Upper lobe of right lung (tissue), 1 donor: ENCODE measurements at places on chromosomes 16 and 17. TPM values are rescaled to one million over a fixed set of nuclear protein-coding genes. Genes with fewer than 3 reads are reported as not detected.

DNA sequence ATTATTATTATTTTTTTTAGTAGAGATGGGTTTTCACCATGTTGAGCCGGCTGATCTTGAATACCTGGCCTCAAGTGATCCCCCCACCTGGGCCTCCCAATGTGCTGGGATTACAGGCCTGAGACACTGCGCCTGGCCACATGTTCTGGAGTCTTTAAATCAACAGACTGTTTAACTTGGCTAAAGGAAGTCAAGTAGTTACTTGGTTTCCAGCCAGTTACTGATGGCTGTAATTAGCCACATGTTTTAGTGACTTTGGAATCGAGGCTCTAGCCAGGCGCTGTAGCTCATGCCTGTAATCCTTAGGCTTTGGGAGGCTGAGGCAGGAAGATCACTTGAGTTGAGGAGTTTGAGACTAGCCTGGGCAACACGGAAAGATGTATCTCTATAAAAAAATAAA is 699.2 kb upstream of the RBFOX1 start:
- H3K36me3 ChIP-seq = no peaks in the 10 kb centered on the region
- DNase-seq = no peak
- no peaks in the 10 kb centered on the region for H3K4me1 ChIP-seq
- H3K27ac ChIP-seq = no peak overlapping the region

- H3K36me3 ChIP-seq = no peaks in the 10 kb centered on the region
- no peak for DNase-seq
- no peak overlapping the region for H3K27ac ChIP-seq
- no peaks in the 10 kb centered on the region for H3K27me3 ChIP-seq
- H3K4me3 ChIP-seq = no peak overlapping the region
Measured at GRCh38 chr17:33469911-33470310, 176.8 kb upstream of the ASIC2 start.

MLX gene
- total RNA-seq = 61.3 TPM

DNA sequence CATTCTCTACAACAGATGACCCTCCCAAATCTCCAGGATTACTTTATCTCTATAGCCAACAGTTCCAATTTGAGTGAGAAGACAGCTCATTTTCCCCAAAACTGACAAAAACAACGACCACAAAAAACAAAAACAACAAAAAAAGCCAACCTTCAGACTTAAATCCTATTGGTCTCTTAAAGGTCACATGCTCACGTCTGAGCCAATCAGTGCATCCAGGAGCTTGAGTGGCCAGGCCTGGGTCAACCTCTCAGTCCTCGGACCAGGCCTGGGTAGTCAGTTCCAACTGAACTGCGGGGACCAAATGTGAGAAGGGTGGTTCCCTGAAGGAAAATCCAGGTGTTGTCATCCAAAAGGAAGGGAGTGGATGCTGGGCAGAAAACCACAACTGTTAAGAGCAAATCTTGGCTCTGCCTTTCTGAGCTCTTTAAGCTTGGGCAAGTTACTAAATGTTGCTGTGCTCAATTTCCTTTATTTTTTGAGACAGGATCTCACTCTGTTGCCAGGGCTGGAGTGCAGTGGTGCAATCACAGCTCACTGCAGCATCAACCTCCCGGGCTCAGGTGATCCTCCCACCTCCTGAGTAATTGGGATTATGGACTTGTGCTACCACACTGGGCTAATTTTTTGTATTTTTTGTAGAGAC is 43.0 kb upstream of the MSI2 start:
- no peaks in the 10 kb centered on the region for H3K4me1 ChIP-seq
- no peak for DNase-seq
- H3K27me3 ChIP-seq = no peaks in the 10 kb centered on the region
- no peak overlapping the region for H3K27ac ChIP-seq
- H3K36me3 ChIP-seq = no peaks in the 10 kb centered on the region

DNA sequence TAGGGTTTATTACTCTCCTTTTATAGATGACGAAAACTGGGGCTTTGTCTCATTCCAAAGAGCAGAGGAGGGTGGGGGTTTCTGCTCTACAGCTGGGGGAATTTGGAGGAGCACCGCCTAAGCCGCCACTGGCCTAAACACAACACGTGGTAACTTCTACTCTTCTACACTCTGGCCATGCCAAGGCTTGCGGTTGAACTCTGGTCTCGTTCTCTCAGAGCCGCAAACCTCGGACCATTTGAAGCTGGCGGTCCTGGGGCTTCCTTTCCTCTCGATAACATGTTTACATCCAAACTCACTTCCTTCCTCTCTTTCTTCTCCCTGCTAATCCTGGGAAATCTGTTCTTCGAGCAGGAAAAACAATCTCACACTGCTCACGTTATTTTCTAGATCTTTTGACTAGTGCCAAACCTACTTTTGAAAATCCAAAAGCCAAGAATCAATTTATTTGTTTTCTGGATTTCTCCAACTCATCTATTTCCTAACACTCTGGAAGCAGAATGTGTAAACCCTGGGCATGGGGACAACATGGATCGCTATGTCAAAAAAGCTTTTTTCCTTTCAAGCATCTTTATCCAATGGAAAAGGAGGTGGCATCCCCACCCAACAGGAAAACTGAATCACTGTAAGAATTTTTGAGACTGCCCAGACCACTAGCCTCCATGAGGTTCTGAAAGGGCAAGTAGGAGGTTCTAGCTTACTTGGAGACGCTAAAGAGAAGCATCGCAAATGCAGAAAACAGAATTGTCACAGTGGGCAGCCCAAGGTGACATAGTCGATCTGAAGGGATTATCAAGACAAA is 13.6 kb upstream of the EEF2K start:
- H3K36me3 ChIP-seq = no peaks in the 10 kb centered on the region
- no peaks in the 10 kb centered on the region for H3K27me3 ChIP-seq

AHSP gene
- not detected for total RNA-seq

TMEM238L gene
- not detected for total RNA-seq

- peaks cover 14% of the 10 kb centered on the region for H3K4me1 ChIP-seq
- no peaks in the 10 kb centered on the region for H3K27me3 ChIP-seq
- no peaks in the 10 kb centered on the region for H3K36me3 ChIP-seq
- no peak for DNase-seq
Measured at GRCh38 chr16:35011-35677, 18.3 kb downstream of the POLR3K start.

RARA gene
- total RNA-seq = 69.7 TPM

COX6A2 gene
- not detected for total RNA-seq
